ENCODE measurements at places on chromosomes 2 and 18.

- DNase-seq, result no peak
Observed at GRCh38 chr2:176473177-176473576, 203.9 kb downstream of the MTX2 start.

DNA sequence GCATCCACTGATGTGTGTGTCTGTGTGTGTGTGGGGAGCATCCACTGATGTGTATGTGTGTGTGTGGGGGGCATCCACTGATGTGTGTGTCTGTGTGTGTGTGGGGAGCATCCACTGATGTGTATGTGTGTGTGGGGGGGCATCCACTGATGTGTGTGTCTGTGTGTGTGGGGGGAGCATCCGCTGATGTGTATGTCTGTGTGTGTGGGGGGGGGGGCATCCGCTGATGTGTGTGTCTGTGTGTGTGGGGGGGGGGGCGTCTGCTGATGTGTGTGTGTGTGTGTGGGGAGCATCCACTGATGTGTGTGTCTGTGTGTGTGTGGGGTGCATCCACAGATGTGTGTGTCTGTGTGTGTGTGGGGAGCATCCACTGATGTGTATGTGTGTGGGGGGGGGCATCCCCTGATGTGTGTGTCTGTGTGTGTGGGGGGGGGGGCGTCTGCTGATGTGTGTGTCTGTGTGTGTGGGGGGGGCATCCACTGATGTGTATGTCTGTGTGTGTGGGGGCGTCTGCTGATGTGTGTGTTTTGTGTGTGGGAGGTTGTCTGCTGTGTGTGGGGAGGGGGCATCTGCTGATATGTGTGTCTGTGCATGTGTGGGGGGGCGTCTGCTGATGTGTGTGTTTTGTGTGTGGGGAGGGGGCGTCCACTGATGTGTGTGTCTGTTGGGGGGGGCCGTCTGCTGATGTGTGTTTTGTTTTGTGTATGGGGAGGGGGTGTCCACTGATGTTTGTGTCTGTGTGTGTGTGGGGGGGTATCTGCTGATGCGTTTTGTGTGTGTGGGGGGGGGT is 125.9 kb downstream of the NFATC1 start:
- DNase-seq, result peak; percentile 9

- DNase-seq, result no peak
Observed at GRCh38 chr2:236711440-236711839, 141.8 kb downstream of the ACKR3 start.

DNA sequence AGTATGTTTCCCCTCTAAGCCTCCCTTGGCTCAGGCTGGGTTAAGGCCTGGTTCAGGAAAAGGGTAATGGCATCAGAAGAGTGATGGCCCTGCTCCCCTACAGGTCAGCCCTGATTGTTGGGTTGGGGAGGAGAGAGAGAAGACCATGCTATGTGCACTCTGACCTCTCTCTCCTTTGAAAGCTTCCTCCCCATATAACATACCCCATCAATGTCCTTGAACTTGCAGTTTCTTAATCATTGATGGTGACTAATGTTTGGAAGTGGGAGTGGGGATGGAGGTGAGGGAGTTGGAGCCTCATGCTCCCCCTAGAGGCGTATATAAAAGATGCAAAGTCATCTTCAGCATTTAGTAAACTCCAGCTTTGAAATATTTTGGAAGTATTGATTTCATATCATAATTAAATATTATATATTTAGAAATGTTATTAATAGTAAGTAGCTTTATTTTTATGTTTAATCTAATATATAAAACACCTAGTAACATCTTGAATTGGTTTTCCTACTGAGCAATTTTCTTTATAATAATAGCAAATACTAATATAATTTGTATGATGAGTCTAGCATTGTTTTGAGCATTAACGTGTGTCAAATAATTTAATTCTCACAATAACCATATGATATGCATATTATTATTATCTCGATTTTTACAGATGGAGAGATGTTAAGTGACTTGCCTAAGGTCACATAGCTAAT is 8.8 kb downstream of the PLCL1 start:
- DNase-seq, result no peak

DNA sequence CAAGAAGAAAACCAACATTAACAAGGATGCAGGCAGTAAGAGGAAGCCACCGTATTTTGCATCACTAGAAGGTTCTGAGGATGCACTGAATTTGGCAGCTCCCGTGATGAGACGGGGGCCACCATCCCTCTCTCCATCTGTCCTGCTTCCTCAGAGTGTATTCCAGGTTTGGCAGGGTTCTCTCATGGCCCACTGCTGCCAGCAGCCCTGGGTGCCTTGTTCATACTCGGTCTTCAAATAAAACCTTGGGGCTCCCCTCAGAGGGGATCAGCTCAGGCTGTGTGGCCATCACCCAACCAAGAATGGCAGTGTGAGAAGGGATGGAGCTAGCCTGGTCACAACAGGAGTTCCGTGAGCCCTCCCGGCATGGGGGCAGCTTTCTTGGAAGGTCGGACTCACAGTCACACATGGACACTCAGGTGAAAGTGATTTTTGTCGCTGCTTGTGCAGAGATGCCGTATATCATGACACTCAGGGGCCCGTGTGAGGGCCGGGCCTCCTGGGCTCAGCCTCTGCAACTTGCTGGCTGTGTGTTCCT is 12.8 kb upstream of the MBP start:
- DNase-seq, result no peak

DNA sequence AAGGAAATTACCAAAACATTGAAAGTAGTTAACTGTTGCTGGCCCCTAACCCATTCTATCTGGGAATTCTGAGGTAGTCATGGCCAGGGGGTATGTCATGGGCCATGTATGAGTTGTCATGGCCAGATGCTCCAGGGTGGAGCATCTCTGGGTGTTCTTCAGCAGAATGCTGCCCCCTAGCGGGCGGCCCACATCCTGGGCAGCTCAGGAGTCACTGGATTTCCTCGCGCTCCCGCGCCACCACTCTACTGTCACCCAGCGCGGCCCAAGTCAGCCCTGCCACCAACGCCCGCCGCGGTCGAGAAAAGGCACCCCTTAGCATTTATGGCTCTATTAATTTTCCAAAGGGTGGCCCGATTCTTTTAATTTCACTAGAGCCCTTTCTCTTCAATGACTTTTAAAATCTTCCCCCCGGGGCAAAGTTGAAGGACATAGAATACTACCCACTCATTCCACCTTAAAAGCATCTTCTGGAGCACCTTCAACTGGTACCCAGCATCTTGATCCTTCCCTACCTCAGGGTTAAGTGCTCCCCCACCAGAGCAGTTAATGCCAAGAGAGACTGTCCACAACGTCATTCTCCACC is 41.6 kb downstream of the PKDCC start:
- DNase-seq, result peak; percentile 81

- DNase-seq, result no peak
Observed at GRCh38 chr18:36349552-36349951, 52.0 kb downstream of the FHOD3 start.

GRCh38 chr18:13185675-13186198 is 32.8 kb upstream of the LDLRAD4 start:
- no peak for DNase-seq

- no peak for DNase-seq
Observed at GRCh38 chr18:74116633-74117554, 30.7 kb downstream of the FBXO15 start.

DNA sequence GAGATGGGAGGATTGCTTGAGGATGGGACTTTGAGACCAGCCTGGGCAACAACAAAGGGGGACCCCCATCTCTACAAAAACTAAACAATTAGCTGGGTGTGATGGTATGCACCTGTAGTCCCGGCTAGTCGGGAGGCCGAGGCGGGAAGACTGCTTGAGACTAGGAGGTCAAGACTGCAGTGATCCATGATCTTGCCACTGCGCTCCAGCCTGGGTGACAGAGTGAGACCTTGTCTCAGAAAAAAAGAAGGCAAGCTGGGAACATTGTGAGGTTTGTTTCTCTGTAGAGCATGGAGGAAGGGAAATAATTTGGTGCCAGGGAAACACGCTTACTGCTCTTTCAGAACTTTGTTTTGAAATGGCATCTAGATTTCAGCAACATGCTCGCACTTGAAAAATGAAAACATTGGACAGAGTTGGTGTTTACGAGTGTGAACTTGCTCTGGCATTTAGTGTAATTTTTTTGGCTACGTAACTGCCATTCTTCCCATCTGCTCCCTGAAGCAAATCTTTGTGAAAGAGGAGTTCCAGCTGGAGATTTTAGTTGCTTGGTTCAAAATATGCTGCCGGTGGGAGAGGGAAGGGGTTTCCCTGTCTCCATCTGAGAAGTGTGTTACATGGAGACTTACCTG is 125.6 kb upstream of the DLX2 start:
- DNase-seq, result no peak

DNA sequence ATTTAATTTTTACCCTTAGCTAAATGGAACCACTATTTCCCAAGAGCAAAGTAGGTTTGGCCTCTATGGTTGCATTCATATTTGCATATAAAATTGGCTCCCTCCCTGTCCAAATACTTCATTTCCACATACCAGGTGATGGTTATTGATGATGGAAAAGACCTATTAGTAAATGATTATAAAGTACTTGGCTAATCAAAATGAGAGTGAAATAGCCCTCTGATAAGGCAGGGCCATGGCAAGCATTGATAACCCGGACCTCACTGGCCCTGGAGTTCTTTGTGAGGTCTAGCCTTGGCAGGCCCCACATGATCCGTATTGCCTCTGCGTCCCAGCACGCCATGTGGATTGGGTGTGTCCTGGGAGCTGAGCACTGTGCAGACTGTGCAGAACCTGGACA is 201.1 kb upstream of the GATA6 start:
- no peak for DNase-seq

DNA sequence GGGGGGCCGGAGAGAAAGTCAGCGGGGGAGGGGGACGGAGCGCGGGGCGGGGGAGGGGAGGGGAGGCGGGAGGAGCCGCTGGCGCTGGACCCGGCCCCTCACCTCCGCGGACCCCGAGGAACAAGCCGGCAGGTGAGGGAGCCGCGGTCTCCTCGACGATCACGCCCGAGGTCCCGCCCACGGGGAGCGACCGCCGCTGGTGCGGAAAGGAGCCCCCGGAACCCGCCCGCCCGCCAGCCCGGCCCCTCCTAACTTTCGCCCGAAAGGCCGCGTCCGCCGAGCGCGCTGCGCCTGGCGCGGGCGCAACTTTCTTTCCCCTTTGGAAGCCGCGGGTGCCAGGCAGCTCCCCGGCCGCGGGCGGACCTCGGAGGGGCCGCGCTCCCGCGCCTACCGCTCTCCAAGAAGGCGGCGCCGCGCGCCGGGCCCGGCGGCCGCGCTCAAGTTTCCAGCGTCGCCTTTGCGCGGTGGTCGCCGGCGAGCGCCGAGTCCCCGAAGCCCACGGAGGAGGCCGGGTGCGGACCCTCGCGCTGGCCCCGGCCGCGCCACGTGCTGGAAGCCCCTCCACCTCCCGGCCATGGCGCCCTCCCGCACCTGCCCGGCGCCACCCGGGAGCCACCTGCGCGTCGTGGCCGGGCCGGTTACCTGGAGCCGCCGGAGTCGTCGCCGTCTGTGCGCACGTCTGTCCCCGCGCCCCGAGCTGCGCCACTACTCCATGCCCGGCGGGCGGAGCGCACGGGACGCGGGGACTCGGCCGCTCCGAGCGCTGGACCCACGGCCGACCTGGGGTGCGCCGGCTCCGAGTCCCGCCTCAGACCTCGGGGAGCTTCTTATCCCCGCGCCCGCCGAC is at the start of gene ALKAL2:
TSS of gene ALKAL2 (minus strand) at position 181 of the 847 bp plus-strand sequence. CDS start 256 bp downstream, outside the sequence.
- peak; percentile 59 for DNase-seq

GRCh38 chr2:109253217-109253616 is 124.2 kb downstream of the SH3RF3 start:
- no peak for DNase-seq

GRCh38 chr2:74481961-74482800 is 617 bp downstream of the CCDC142 start:
- DNase-seq, result no peak

GRCh38 chr2:197399887-197400540 is 34.8 kb downstream of the SF3B1 start:
- no peak for DNase-seq

DNA sequence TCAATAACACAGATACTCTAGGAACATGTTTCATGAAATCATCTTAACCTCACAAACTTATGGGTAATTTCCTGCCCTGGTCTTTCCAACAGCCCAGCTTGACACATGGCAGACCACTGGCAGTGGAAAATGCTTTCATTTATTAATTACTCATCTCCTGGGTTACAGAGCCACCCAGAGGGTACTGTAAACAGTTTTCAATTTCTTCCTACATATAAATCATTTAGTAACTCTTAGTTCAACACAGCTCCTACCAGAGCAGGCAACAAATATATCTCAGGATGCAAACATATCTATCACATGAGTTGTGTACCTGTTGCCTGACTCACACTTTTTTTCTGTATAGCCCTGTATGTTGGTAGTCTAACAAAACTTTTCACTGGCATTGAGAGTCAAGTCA is 99.2 kb upstream of the VRK2 start:
- DNase-seq, result no peak

GRCh38 chr2:1822341-1822740 is 78.0 kb upstream of the PXDN start:
- DNase-seq, result no peak

DNA sequence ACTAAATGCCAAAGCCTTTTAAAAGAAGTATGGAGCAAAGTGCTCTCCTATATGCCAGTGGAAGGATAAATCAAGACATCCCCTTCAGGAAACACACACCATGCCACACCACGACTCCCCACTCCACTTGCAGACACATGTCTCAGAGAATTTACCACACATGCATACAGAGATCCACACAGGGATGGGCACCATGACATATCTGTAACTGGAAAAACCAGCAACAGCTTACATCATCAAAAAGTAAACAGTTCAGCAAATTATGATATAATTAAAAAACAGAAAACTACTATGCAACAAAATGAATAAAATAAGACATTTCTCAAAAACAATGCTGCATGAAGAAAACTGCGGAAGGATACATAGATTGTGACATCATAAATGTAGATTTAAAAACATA is 29.6 kb downstream of the RBMS1 start:
- DNase-seq, result no peak

DNA sequence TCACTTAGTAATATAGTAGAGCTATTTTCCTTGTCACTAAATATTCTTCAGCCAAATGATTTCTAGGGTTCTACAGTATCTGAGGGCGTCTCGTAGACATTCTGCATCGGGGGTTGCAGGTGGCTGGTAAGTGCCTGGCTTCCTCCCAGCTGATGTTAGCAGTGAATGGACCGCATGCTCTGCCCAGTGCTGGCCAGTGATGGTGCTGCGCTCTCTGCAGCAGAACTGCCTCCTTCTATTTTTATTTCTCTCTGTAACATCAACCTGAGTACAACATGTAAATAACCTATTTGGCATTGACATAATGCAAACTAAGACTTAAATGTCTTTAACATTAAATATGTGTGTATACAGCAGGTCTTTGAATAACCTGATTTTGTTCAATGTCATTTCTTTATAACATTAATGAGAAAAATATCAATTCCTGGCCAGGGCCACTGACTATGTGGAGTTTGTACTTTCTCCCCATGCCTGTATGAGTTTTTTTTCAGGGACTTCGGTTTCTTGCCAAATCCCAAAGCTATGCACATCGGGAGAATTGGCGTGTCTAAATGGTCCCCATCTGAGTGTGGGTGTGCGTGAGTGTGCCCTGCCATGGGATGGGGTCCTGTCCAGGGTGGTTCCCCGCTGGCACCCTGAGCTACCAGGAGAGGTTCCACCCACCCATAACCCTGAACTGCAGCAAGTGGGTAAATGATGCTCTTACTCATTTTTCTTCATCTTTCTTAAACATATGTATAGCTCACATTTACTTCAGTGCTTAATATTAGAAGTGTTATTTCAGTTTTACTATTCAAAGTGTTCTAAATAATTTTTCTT is 278.2 kb upstream of the EPAS1 start:
- DNase-seq, result no peak

- peak; percentile 79 for DNase-seq
Observed at GRCh38 chr2:241558532-241559322, at the start of gene BOK. TSS of gene BOK (plus strand) at chr2:241558745. CDS start at chr2:241559484, 739 bp downstream.

- peak; percentile 64 for DNase-seq
Observed at GRCh38 chr2:150425121-150425955, 62.1 kb downstream of the RND3 start.
